Activated naive CD8-positive, alpha-beta T cell treated with anti-CD3 and anti-CD28 coated beads, Interleukin-2, amount 50 U/mL, for 16 hours (primary cell): ENCODE measurements at places on chromosomes 13 and 19.

DNA sequence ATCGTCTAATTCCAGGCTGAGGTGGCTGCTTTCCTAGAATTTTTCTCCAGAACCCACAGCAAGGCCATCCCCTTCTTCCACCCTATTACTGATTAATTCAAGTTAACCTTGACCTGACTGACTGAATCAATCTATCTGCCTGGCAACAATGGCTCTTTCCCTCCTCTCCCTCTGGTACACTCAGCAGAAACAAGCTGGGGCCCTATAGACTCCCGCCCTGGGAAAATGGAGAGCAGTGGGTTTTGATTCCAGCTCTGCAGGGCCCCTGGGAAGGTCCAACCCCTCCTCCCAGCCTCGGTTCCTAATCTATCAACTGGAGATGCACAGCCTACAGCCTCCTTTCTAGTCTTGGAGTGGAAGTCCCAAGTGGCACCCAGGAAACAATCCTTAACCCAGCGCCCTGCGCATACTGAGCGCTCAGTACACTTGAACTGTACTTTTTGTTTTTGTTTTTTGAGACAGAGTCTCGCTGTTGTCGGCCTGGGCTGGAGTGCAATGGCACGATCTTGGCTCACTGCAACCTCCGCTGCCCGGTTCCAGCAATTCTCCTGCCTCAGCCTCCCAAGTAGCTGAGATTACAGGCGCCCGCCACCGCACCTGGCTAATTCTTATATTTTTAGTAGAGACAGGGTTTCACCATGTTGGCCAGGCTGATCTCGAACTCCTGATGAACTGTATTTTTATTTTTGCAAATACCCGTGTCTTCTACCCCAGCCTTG lies 5.2 kb upstream of the C3 start:
- DNase-seq = no peak

GRCh38 chr13:44064357-44064756 lies 184.7 kb downstream of the LACC1 start:
- DNase-seq = no peak

- DNase-seq = no peak
Observed at GRCh38 chr13:105820415-105820814, 715.0 kb downstream of the EFNB2 start.

DNA sequence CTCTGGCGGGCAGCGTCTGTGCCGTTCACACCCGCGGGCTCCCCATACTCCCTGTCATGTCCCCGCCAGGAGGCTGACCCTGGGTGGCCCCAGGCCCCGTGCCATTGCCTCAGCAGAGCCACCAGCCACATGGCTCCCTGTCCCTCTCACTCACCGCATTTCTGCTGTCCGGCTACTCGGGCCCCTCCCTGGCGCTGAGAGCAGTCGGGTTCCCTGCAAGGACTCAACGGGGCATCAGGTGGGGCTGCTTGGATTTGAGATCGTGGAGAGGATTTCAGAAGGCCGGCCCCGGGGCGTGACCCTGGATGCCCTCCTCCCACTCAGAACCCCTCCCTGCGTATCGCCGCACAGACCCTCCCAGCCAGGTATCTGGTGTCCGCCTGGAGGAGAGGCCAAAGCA lies 142.1 kb downstream of the KDM4B start:
- no peak for DNase-seq

GRCh38 chr19:2287585-2288337 lies 5.8 kb upstream of the PEAK3 start:
- DNase-seq = no peak

- no peak for DNase-seq
Observed at GRCh38 chr13:27997904-27998522, 9.5 kb upstream of the URAD start.

- no peak for DNase-seq
Observed at GRCh38 chr19:14354445-14354844, 26.8 kb upstream of the ADGRE5 start.

GRCh38 chr13:46963904-46964303 lies 67.1 kb upstream of the HTR2A start:
- DNase-seq = no peak

DNA sequence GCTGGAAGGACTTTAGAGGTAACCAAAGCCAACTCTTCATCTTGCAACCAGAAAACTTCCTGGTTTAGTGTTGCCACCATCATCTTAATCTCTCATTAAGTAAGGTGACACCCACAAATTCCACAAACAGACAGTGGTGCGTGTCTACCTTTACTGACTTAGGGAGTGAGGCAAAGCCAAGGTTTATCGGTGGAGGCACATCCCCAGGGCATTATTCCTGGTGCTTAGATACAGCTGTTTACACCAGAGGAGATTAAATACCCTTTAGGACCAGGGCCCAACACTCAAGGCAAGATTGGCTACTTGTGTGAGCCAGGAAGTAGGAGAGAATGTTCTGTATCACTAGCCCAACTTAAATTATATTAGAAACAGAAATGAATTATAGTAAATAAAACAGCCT lies 9.5 kb downstream of the STOML3 start:
- no peak for DNase-seq

GRCh38 chr13:97276862-97277269 lies 54.7 kb downstream of the MBNL2 start:
- DNase-seq = no peak

DNA sequence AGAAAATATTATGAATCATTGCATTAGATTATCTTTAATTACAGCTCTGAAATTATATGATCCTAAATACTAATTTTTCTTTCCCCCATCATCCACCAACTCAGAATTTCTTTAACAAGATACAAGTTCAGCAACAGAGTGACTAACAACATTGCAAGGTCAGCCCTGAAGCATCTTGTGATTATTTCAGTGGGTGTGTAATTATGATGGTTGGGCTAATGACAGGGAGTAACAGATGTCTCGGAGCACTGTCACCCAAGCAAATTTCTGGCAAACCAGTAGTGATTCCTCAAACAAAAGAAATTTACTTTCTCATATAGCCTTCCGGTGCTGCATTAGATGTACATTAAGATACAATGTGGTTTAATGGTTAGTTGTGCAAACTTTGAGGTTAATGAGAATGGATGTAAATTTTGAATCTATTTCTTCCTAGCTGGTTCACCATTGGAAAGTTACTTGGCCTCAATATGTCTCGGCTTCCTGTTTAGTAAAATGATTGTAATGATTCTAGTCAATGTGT lies 238.9 kb downstream of the ITGBL1 start:
- no peak for DNase-seq

- no peak for DNase-seq
Observed at GRCh38 chr13:53781941-53782340, 753.3 kb downstream of the OLFM4 start.

DNA sequence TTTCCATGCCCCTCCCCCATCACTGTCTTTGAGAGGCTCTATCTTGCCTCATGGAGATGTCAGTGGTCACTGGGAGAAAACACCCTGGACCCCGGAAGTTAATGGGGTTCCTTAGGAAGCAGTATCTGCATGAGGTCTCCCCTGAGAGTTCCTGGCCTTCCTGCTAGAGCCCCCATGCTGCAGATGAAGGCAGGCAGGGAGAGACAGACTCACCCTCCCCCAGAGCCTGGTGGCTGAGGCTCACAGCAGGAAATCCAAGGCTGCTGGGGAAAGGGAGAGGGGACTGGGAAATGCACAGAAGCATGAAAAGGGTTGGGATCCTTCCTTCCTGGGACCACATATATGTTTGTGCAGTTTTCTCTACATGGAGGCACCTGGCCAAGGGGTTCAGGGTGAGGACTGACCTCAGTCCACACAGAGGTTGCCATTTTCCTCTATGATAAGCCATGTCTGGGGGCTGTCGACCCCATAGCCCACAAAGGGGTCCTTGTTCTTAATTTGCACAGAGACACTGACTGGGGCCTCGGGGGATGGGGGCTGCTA lies 95.4 kb downstream of the RNASEH2B start:
- no peak for DNase-seq

DNA sequence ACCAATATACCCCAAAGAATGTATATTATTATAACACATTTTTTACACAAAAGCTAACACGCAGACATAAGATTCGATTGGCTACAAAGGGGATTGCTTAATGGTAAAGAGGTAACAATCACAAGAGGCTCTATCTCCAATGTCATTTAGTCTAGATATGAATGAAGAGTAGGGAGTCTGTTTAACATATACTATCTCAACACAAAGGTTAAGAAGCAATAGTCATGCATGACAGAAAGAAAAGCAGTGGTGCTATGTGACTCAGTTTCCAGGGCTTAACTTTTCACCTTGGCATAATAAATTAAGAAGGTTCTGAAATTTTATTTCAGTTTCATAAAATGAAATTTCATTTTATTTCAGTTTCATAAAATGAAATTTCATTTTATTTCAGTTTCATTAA lies 33.3 kb downstream of the UFM1 start:
- no peak for DNase-seq

GRCh38 chr13:45542878-45543277 lies 72.7 kb downstream of the ERICH6B start:
- DNase-seq = no peak

- no peak for DNase-seq
Observed at GRCh38 chr19:9427941-9428340, 7.4 kb downstream of the ZNF266 start.

GRCh38 chr13:31756346-31756745 lies 17.0 kb downstream of the RXFP2 start:
- DNase-seq = no peak

- no peak for DNase-seq
Observed at GRCh38 chr19:39659791-39660190, 4.1 kb downstream of the LGALS16 start.

- DNase-seq = no peak
Observed at GRCh38 chr13:100347968-100348367, 240.6 kb downstream of the GGACT start.

- no peak for DNase-seq
Observed at GRCh38 chr19:13120817-13121216, 2.8 kb downstream of the NACC1 start.

DNA sequence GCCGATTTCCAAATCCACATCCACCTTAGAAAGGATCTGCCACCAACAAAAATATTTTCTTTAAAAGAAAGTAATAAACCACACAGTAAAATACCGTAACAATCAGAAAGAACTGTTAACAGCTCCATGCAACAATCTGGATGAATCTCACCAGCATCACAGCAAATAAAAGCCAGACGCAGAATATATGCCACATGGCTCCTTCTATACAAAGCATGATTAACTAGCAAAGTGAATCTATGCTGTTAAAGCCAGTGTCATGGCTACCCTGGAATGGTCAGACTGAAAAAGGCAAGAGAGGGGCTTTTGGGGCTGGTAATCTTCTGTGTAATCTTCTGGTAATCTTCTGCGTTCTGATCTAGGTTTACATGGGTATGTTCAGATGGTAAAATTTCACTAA lies 81.3 kb downstream of the SACS start:
- no peak for DNase-seq

DNA sequence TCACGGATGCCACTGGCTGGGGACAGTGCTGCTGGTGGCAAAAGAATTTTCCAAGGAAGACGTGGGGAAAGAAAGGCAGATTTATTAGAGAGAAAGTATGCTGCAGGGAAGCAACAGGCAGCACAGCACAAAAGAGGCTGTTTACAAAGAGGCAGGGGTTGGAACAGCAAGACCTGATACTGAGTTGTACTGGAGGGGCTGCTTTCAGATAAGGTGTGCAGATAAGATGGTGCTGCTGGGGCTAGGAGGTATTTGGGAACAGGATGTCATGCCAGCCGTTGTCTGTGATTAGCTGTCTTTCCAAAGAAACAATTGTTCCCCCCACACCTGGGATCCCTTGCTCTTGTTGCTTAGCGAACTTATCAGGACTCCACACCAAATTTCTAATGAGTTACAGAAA lies 2023.3 kb upstream of the PCDH20 start:
- no peak for DNase-seq
